ENCODE measurements at places on chromosomes 12 and 14. TPM values are rescaled to one million over a fixed set of nuclear protein-coding genes. Genes with fewer than 3 reads are reported as not detected.

RPGRIP1 gene
- polyA plus RNA-seq = 0.58 TPM

P2RX7 gene
- polyA plus RNA-seq = 1.5 TPM

SAMD15 gene
- 4.4 TPM for polyA plus RNA-seq

ALDH6A1 gene
- polyA plus RNA-seq = 32.1 TPM

ESR2 gene
- polyA plus RNA-seq = 2.1 TPM

PKP2 gene
- 4.8 TPM for polyA plus RNA-seq

RNASE7 gene
- 0.21 TPM for polyA plus RNA-seq

TEX52 gene
- 4.5 TPM for polyA plus RNA-seq

TSPAN8 gene
- 0.95 TPM for polyA plus RNA-seq

LDHB gene
- polyA plus RNA-seq = 843 TPM

DNA sequence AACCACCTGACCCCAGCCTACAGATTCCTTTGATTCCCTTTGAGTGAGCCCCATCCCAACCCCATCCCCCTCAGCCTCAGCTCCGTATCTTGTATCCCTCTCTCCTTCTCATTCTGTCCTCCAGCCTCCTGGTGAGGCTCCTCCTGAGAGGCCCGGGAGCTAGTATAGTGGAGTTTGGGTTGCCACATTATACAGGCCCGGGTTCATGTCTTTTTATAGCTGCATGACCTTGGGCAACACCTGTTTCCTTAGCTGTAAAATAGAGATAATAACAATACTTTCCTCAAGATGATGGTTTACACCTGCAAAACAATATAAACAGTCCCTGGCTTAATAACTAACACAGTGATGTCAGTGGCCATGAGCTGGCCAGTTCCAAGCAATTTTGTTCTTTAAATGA is 89.8 kb downstream of the STAB2 start:
- no peak for DNase-seq

GRCh38 chr12:89389755-89390661 is 37.7 kb upstream of the DUSP6 start:
- no peak for DNase-seq

DNA sequence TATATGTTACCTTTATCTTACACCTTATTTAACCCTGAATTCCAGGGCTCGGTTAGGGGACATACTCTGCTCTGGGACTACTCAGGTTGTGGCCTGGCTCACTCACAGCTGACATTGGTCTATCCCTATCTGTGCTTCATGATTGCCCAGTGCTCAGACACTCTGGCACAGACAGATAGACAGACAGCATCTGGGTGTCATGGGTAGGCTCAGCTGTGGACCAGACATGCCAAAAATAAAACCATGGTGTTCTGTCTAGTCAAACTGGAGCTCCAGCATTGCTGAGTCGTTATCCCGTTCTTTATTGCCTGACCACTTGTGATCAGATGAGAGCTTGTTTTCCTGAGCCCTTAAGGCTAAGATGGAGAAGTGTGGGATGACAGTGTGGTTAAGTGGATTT is 29.0 kb downstream of the FBXW8 start:
- no peak for DNase-seq

GRCh38 chr14:95511687-95512086 is 4.8 kb downstream of the SYNE3 start:
- no peak for DNase-seq

DNA sequence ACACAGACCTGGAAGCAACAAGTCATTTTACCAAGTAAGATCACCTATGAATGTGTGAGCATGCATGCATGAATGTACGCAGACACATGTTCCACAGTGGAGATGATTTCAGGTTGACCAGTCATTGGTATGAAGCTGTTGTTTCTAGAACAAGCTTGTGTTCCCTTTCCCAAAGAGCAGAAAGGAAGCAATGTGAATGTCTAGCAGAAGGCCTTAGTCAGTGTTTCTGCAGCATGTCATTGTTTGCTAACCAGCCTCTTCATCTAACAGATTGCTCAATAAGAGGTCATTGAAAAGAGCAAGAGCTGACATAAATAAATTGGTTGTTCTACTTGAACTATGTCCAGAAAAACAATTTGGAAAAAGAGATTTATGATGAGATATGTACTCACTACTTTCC is 191.4 kb downstream of the PLCZ1 start:
- DNase-seq = peak; percentile 5

DNA sequence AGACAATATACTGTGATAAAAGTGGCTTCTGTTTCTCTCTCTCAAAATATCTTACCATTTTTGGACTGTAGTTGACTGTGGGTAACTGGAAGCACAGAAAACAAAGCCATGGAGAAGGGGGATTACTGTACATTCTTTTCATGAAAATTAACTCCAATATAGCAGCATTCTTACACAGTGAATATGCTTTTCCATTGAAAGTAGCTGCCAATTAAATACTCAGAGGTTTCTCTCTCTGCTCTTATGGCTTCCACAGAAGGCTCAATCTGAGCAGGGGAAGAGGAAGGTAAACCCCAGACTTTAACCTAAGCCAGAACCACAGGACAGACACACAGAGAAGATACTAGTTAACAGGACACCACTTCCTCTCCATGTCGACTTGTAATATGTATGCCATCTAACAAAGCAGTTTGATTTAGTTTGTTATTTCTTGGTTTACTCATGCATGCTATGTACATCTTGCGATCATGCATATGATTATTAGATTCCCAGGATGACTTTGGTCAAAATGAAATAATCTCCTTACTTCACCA is 150.2 kb downstream of the SSPN start:
- no peak for DNase-seq

DNA sequence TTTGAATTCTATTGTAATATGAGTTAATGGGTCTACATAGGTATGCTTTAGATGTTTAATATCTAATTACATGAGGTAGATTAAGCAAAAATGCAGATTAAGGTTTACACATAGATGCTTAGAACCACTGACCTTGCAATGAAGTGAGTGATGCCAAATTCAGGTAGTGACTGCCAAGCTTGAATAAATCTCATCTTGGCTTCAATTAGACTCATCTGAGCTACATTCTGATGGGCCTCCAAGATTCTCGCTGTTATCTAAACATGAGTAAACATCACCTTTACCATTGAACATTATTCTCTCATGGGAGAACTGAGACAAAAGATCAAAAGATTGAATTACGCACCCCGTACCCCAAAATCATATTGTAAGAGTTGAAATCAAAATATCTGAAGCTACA is 68.8 kb upstream of the GNPNAT1 start:
- DNase-seq = no peak

DNA sequence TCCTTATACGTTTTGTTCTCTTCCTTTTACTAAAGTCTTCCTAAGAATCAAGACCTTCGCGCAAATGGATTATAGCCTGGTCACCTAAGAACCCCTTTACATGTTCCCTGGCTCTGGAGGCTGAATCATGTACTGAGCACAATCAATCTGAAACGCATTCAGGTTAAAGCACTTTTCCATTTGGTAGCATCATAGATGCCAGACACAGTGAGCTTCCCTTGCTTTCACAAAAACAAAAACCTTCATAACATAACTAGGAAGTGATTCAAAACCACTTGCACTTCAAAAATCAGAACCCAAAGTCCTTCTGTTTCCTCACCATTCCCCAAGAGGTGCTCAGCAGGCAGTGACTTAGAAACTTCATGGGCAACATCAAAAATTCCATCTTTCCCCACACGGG is 105.4 kb downstream of the CRACR2A start:
- no peak for DNase-seq

GRCh38 chr14:101404426-101405170 is 156.7 kb upstream of the DIO3 start:
- DNase-seq = no peak

DNA sequence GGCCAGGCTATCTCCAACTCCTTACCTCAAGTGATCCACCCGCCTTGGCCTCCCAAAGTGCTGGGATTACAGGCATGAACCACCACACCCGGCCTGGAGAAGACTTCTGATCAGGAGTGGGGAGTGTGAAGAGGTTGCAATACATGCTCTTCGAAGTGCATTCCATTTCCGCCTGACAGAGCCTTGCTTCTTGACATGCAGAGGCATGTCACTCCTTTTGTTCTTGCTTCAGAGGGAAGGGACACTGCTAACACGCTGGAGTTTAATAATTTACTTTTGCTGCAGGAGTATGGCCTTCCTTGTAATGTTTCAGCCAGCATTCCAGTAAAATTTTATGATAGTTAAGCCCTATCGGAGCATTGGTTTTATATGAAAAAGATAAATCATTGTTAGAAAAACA is 74.9 kb downstream of the SLC25A47 start:
- DNase-seq = no peak

DNA sequence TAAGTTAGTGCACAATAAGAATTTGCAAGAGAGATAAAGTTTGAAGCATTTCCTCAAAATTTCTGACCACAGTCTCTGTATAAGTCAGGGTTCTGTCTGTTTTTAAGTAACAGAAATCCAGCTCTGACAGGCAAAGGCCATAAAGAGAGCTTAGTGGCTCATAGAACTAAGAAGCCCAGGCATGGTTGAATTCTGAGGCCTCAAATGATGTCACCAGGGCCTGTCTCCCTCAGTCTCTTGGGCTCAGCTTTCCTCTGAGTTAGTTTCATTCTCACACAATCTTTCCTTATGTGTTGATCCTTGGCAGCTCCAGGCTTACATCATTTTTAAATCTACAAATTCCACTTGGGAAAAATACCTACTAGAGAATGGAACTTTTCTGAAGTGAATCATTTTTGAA is 173.4 kb upstream of the ATP2B1 start:
- DNase-seq = no peak

DNA sequence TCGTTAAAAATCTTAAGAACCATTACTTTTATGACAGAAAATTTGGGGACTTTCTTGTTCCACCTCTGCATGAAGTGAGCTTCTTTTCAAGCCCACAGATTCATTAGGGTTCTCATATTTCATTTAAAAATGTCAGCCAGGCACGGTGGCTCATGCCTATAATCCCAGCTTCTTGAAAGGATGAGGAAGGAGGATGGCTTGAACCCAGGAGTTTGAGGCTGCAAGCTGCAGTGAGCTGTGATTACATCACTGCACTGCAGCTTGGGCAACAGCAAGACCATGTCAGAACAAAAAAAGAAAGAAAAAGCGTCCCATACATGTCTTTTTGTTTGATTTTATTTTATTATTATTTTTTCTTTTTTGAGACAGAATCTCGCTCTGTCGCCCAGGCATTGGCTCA is 43.4 kb upstream of the ATF1 start:
- no peak for DNase-seq

DNA sequence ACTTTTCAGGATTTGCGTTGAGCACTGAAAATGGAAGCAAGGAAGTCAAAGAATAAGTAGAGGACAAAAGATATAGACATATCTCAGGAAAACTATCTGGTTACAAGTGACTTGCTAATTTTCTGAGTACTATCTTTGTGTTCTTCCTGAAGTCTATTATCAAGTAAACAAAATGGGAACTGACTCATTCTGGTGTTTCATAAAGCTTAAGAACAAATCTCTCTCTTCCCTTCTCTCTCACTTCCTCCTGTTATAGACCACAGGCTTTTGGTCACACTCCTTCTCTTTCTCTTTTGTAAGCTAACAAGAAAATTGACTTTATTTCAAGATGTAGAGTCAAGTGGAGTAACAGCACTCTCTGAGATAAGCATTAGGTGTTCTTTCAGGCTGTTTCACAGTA is 406.6 kb upstream of the SYT1 start:
- no peak for DNase-seq

GRCh38 chr12:56103823-56104108 is 593 bp upstream of the PA2G4 start:
- DNase-seq = no peak

GRCh38 chr12:102417055-102417454 is 63.3 kb downstream of the IGF1 start:
- DNase-seq = no peak

GRCh38 chr14:103753774-103754173 is 38.2 kb downstream of the ZFYVE21 start:
- DNase-seq = no peak

DNA sequence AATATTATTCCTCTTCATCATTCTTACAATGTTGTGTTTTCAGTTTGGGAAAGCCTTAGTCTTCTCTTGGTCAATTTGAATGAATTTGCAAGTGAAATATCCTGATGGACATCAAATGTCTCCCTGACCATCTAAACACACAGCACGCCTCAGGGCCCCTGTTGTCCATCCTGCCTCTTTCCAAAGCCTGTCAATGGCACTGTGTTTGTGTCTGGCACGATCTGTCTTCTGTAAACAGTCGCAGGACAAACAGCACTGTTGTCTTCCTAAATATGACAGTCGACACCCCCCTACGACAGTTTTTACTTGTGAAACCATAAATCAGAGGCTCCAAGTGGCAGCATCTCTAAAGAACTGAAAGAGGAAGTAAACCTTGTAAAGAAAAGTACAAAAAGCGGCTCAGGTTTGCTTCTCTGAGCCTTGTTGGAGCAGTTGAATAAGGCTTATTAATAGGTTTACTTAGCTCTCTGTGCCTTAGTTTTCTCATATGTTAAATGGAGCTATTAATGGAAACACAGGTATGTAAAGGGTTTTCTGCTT is 285.8 kb downstream of the NRXN3 start:
- no peak for DNase-seq

GRCh38 chr14:64656986-64657385 is 47.2 kb upstream of the PLEKHG3 start:
- DNase-seq = no peak

DNA sequence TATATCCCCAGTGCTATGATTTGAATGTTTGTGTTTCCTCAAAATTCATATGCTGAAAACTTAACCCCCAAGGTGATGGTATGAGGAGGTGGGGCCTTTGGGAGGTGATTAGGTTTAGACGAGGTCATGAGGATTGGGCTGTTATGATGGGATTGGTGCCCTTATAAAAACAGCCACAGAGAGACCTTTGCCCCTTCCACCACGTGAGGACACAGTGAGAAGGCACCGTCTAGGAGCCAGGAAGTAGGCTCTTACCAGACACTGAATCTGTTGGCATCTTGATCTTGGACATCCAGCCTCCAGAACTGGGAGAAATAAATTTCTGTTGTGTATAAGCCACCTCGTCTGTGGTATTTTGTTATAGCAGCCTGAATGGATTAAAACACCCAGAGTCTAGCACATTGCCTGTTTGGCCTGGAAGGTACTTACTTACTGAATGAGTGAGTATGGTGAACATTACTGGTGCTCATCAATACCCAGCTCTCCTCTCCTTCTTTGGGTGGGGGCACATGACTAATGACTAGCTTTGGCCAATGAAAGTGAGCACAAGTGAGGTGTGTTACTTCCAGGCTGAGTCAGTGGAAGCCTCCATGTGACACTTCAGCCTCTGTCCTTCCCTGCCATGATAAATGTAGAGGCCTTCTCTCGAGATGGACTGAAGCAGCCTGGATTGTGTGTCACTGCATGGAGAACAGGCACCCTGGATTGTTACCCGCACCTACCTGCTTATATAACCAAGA is 72.4 kb upstream of the CHST11 start:
- no peak for DNase-seq

All from left lung (tissue), 14 donors.